ENCODE measurements at places on chromosomes 6 and 20.

GRCh38 chr6:38234141-38234540, 405.6 kb downstream of the BTBD9 start:
- no peak for DNase-seq

GRCh38 chr6:117512987-117513573, 30.6 kb downstream of the DCBLD1 start:
- no peak for DNase-seq

DNA sequence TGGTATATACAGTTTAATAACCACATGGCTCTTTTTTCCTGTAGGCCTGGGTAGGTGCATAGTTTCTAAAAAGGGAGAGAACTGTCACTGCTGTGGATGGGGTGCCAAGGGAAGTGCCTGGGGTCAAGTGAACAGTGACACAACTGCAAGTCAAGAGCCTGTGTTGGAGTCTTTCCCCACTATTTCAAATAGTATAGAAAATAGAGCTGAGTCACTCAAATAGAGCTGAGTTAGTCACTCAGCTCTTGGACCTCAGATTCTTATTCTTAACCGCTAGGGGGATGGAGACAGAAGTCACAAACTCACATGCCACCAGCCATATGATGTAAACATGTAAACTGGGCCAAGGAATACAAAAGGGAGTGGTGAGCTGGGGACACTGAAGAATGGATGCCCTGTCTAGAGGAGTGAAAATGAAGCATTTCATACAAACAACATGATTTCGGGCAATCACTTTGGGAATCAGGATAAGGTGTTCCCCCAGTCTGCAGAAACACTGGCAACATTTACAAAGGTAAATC, 2.1 kb downstream of the NQO2 start:
- DNase-seq: peak; percentile 55

- no peak for DNase-seq
Measured at GRCh38 chr20:20368418-20369249, 730 bp downstream of the INSM1 start.

GRCh38 chr6:140175486-140175885, 801.0 kb upstream of the CITED2 start:
- DNase-seq: no peak

- DNase-seq: no peak
Measured at GRCh38 chr6:47162231-47162630, 120.1 kb upstream of the ADGRF1 start.

DNA sequence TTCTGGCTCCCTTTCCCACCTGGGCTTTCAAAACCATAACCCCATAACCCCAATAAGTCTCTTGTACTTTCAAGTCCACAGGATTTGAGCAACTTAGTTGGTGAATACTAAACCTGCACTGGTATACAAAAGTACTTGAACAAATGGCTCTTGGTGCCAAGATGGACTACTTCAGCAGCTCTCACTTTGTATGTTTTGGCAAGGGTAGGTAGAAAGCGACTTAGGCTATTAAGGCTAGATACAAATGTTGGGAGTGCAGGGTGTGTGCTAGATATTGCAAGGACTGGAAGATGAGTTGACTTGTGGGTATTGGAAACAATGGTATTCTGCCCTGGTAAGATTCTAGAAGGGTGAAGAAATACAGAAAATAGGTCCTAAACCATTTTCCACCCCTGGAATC, 182.6 kb upstream of the MOCS1 start:
- no peak for DNase-seq

DNA sequence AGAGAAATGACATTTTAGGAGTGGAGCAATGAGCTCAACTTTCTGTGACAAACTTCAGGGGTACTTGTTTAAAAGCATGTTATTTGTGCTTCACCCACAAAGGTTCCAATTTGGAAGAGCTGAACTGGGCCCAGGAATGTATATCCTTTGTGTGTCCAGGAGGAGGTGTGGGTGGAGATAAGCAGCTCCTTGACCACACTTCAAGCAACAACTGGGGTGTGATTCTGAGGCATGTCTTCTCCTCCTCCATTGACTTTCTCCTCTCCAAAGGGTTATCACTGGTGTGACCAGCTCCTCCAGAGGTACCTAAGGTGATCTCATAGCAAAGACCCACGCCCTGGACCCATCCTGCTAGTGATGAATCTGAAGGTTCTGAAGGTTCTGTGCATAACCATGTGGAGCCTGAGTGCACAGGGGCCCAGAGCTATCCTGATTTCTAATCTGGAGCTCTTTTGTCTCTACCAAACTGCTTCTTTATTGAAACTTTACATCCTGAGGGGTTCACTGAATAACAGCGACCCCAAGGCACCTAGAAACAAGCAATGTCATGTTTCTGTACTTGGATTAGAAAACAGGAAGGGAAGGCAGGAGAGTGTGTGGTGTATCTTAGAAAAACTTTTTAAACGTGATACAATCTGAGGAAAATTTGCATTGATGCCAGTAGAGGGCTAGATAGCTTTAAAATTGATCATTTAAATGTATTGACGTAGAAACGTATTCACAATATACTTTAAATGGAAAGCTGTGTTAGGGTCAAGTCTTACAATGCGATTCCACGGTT, 60.9 kb upstream of the CD93 start:
- DNase-seq: no peak

- no peak for DNase-seq
Measured at GRCh38 chr6:88166493-88167351, 575 bp upstream of the CNR1 start.

DNA sequence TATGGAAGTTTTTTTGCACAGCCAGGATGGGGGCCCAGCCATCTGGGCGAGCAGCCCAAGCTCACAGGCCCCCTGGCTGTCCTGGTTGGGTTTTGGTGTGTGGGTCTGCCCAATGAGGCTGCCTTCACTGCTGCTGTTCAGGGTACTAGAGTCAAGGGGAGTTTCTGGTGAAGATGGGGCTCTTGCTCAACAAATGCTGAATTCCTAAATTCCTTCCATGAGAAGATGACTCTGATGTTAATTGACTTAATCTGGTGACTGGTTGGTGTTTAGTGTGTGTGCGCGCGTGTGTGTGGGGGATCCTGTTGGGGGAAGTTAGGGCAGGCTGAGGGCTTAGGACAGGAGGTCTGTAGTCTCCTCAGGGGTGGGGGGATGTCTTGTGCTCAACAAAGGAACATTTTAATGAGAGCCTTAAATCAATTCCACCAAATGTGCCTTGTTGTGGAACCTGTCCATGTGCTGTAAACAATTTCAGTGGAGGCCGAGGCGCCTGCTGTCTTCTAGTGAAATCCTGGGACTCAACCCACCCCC, 1.9 kb downstream of the PTK7 start:
- DNase-seq: no peak

GRCh38 chr20:51188941-51189340, 166.0 kb upstream of the KCNG1 start:
- no peak for DNase-seq

DNA sequence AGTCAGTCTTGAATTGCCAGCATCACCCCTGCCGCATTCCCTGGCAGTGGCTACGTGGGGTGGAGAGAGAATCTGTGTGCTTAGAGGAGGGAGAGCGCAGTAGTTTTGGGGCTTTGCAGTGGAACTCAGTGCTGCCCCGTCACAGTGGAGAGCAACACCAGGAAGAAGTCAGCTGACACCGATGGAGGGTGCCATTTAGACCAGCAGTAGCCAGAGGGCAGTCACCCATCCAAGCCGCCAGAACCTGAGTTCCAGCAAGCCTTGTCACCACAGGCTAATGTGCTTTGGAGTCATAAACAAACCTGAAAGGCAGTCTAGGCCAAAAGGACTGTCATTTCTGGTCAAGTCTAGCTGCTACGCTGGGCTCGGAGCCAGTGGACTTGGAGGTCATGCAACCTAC, 22.0 kb upstream of the PERP start:
- no peak for DNase-seq

GRCh38 chr20:57071283-57071731, 195.1 kb downstream of the BMP7 start:
- no peak for DNase-seq

- peak; percentile 69 for DNase-seq
Measured at GRCh38 chr20:38125157-38126056, 39.7 kb downstream of the TGM2 start.

GRCh38 chr6:143823548-143823947, 19.6 kb upstream of the LTV1 start:
- DNase-seq: no peak

DNA sequence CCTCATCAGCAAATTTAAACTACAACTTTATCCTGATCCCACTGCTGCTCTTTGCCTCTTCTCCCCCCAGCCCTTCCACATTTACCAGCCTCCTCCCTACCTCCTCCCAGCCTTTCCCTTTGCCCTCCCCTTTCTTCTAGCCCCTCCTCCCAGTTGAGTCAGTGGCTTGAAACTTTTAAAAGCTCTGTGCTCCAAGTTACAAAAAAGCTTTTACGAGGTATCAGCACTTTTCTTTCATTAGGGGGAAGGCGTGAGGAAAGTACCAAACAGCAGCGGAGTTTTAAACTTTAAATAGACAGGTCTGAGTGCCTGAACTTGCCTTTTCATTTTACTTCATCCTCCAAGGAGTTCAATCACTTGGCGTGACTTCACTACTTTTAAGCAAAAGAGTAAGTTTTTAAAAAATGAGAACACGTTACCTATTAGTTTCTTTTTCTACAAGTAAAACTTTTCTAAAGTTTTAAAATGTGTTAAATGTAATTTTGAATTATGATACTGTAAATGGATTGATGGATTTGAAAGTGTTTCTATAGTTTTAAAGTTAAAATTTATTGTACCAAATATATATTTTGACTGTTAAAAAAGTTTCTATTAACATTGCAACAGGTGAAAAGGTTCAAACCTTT, at the start of gene GJA1:
Gene GJA1, plus strand, starts transcription at position 203 of the 626 bp plus-strand sequence. CDS start 11,202 bp downstream, outside the sequence.
- DNase-seq: no peak

DNA sequence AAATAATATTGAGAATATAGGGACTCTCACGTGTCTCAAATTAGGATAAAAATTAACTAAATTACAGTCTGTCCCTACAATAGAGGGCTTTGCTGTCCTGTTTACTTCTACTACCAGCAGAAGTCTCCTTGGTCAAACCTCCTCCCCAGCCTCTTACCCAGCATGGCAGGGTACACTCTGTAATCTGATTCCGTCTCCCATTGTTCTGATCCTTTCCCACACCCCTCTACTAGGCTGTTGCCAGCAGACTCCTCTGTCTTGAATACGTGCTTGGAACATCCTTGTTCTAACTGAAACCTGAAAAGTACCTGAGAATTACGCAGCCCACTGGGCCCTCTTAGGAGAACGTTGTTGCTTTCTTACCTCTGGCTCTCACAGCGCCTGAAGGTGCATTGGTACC, 112.2 kb upstream of the PREP start:
- no peak for DNase-seq

DNA sequence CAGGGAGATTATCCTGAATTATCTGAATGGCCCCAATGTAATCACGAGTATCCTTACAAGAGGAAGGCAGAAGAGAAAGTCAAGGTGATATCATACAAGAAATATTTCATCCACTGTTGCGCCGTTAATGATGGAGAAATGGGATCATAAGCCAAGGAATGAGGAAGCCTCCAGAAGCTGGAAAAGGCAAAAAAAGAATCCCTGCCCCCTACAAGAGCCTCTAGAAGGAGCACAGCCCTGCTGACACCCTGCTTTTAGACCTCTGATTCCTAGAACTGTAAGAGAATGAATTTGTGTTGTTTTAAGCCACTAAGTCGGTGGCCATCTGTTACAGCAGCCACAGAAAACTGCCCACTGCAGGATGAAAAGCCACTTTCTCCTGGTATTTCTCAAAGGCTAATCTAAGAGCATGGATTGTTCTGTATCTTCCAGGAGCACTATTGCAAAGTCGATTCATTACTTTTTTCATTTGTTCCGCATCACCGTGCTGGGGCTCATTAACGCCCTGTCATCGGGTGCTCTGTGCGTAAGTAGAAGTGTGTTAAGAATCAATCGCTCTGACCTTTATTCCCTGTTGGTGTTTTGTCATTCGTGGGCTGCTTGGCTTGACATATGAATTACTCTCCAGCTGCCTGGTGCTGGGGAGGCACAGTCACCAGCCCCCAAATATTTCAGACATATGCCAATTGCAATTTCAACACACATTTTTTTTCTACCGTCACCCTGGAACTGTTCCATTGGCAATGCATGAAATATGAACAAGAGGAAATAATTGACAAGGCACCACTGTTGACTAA, 117.0 kb downstream of the PCSK2 start:
- DNase-seq: no peak

DNA sequence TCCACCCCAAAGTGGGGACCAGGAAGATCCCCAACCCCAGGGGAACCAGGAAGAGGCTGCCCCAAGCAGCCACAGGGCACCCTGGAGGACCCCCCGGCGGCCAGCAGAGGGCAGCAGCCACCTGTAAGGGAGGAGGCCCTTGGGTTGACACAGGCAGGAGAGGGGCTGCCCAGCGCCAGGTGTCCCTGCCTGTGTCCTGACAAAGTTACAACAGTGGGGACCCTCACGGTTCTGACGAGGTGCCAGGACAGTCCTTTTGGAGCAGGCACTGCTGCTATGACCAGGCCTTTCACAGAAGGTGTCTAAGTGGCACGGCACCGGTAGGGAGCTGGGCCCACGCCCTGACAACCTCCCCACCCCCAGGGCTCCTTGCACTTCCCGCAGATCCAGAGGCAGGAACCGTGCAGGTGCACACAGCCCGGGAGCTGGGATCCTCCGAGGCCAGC, 176.7 kb downstream of the BMP7 start:
- DNase-seq: peak; percentile 76

- DNase-seq: no peak
Measured at GRCh38 chr6:24710519-24711303, 8.2 kb downstream of the C6orf62 start.

DNA sequence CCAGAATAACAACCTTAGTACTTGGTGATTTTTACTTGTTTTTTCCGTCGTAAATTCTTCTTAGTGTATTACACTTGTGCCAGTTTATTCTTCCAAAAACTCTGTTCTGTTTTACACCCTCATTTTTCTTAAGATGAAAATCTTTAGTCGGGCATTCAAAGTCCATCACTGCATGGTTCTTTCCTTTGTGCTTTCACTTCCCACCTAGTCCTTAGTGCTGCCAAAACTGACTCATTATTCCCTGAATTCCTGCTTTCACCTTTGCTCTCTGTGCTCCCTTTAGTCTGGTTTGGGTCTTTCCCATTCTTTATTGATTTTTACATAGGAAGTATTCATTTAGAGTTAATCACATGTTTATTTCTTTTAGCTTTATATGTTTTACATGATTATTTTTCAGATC, 3.3 kb downstream of the TRMT11 start:
- no peak for DNase-seq

DNA sequence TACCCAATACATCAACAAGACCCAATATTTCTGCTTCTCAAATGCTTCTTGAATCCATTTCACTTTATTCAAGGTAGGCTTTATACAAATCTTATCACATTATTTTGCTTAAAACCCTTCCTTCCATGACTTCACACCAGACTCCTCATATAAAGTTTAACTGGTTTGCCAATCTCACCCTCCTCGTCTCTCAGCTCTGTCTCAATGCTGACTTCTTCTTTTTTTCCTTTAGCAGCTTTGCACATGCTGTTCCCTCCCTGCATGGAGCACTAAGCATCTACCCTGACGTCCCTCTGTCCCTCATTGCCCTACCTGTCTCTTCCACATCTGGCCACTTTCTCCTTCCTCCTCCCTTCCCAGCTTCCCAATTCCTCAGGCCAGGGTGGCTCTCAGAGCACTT, 31.4 kb downstream of the KCNK17 start:
- no peak for DNase-seq

GRCh38 chr20:11195899-11196558, 522.2 kb upstream of the JAG1 start:
- no peak for DNase-seq

Measured in liver (tissue), 10 donors.